HFFc6 (cell line): ENCODE measurements at places on chromosomes 12 and 14.

GRCh38 chr14:98977451-98977850, 294.5 kb downstream of the BCL11B start:
- DNase-seq = no peak

GRCh38 chr14:92122351-92122677, 545 bp downstream of the CPSF2 start:
- no peak for DNase-seq

GRCh38 chr12:991350-992333, 619 bp downstream of the ERC1 start:
- no peak for DNase-seq

- no peak for DNase-seq
Observed at GRCh38 chr14:67539116-67539515, 6.0 kb downstream of the PLEKHH1 start.
